Activated T-helper 2 cell treated with anti-CD3 and anti-CD28 coated beads, Interferon-gamma antibody, Interleukin-2, Interleukin-4, amounts not matched to agents 10 μg/mL and 5 μg/mL and 100 μg/mL, durations not matched to agents 14 hours and 24 hours and 36 hours (primary cell): ENCODE measurements at places on chromosomes 2 and 18. TPM values are rescaled to one million over a fixed set of nuclear protein-coding genes. Genes with fewer than 3 reads are reported as not detected.

GRCh38 chr2:13021470-13021957 is 304.8 kb downstream of the TRIB2 start:
- DNase-seq, result no peak

DNA sequence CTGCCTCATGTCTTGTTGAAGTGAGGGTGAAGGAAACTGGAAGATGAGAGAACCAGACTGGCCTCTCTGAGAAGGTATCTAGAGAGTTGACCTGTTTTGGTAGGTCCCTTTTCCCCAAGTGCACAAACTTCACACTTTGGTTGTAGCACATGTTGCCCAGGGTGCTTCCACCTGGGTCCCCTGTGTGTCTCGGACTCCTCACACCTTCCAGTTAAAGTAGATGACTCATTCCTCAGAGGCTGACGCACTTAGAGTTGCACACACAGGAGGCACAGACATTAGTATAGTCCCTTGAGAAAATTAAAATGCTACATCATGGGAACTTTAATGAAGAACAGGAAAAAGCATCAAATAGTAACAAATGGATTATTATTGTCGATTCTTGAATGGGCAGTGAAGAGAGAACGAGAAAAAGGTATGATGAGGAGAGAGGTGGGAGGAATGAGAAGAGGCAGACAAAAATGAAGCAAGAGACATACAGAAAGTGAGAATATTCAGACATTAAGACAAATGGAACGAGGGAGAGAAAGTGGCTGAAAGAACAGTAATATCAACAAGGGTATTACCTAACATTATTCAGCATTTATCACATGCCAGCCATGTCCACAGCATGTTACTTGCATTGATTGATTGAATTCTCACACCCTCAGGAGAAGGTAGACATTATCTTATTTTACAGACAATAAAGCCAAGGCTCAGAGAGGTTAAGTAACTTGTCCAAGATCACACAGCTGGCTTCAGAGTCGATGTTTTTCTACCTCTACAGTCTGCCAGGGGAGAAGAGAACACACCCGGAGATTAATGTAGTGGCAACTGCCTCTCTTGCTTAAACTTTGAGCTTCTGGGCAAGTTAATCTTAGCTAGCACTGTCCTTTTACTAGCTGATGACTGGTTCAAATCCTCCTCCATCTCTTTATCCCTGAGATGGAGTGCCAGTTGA is 68.6 kb downstream of the FHOD3 start:
- DNase-seq, result no peak

- DNase-seq, result no peak
Measured at GRCh38 chr2:124315221-124315880, 290.3 kb downstream of the CNTNAP5 start.

GRCh38 chr18:8503248-8503647 is 106.0 kb upstream of the RAB12 start:
- no peak for DNase-seq

DNA sequence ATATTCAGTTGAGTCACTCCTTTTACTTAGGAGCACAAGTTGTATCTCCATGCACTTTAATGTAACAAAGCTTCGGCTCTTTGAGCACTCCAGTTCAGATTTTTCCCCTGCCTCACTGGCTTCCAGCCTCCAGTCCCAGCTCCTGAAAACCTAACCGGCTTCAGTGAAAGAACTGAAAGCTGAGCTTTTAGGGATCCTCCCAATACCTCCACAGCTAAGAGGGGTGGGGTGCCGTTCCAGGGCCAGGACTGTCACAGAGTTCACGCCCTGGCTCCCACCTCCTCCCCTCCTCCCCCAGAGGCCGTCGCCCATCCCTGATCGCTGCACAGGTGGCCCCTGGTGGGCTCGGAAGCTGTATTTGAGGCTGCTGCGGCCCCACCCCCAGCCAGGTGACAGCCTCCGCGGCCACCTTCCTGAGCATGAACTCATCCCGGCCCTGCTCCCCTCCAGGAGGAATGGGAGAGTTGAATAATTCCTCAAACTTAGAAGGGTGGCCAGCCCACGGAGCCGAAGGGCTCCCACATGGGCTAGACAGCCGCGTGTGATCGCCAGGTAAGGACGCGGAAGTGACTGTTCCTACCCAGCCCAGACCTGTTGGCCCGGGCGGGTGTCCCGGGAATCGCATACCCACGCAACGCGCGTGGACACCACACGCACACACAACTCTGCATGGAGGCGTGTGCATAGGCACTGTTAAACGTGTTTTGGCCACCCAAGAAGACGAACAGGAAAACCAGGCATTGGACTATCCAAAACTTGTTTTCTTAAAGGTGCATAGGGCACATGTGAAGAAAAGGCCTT is 1.8 kb downstream of the MYO5B start:
- no peak for DNase-seq

GRCh38 chr18:22999647-23000046 is 66.5 kb downstream of the RBBP8 start:
- no peak for DNase-seq

- DNase-seq, result no peak
Measured at GRCh38 chr18:72700961-72701710, 157.0 kb upstream of the CBLN2 start.

GRCh38 chr2:193627187-193627926 is 1432.6 kb upstream of the TMEFF2 start:
- no peak for DNase-seq

GRCh38 chr2:71544919-71545571 is 91.7 kb downstream of the DYSF start:
- no peak for DNase-seq

GRCh38 chr2:1751767-1752725 is 7.7 kb upstream of the PXDN start:
- no peak for DNase-seq

- DNase-seq, result no peak
Measured at GRCh38 chr2:8138923-8139667, 542.8 kb upstream of the ID2 start.

DNA sequence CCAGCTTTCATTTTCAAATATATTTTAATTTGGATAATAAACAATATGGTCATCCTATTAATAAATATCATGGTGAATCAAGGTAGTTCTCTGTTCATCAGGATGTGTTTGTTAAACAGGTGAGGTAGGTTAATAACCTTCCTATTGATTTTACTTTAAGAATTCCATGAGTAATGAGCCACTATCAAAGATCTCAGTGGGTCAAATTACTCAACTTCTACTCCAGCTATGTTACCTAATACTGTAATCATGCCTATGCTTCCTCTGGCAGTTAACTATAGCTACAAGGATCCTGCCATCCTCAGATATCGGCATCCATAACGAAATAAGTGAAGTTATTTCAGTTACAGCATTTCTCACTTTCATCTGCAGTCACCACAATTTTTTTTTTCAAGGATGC is 289.6 kb upstream of the SLC8A1 start:
- DNase-seq, result no peak

- no peak for DNase-seq
Measured at GRCh38 chr18:79965119-79965902, 868 bp downstream of the HSBP1L1 start.

GRCh38 chr2:144225076-144225475 is 294.8 kb downstream of the ZEB2 start:
- no peak for DNase-seq

DNA sequence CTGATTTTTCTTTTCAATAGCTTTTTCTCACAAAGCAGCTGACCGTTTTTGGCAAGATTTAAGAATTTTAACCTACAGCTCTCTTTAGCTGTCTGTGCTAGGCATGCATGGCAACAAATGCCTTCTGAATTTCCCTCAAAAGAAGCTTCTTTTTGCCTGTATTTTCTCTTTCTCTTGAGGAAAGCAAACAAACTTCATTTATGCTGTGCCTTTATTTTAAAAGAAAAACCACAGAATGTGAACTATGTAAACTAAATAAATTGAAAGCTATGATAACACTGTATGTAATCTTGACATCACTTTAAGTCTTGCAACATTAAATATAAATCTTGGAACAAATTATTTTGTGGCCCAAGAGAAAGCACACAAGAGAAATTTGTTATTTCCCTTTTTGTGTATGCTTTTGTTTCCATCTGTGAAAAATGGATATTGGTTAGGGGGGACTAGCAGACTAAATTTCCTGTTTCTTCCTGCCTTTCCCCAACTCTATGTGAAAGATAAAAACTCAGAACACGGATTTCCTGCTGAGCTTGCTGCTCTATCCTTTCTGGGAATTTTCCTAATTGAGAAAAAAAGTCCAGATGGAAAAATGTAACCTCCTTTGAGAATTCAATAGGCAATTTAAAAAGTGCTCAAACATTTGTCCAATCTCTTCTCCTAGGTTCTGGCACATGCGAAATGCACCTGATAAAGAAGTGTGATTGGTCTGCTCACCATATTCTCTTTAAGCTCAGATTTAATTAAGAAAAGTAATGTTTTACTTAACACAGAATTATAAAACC is 20.9 kb upstream of the TFPI start:
- DNase-seq, result no peak

- DNase-seq, result no peak
Measured at GRCh38 chr2:240962300-240963064, 35.9 kb upstream of the SNED1 start.

DNA sequence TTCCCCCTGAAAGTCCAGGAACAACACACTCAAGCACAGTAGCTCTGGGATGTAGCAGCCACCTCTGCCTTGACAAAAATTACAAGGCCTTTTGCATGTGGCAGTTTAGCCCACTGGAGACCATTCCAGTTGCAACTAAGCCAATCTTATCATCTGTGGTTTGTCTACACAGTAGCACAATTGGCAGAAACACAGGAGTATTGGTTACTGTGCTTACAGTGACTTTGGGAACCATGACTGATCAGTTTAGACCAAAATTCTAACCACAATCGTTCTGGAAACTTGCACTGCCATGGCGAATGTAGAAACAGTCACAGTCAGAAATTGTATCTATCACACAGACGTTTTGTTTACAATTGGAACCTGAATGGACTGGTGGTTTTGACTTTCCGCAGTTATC is 403.7 kb upstream of the MEIS1 start:
- no peak for DNase-seq

DNA sequence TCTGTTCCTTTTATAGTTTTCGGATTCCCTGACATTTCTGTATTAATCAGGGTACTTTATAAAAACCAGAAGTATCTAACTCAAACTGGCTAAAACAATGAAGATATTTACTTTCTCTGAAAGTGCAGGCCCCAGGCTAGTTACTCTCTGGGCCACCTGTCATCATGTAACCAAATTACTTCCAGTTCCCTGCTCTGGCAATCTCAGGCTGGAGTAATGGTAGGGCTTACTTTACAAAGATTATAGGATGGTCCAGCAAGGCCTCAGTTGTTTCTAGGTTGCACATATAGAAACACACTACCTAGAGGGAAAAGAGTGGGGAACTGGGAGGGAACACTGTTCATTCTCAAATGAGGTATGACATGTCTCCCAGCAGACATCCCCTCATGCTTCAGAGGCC is 74.8 kb downstream of the CHST9 start:
- no peak for DNase-seq

GRCh38 chr2:36355151-36355889 is at the start of gene CRIM1:
Gene CRIM1 (plus strand): TSS chr2:36355778. CDS start chr2:36356293, 515 bp downstream.
- peak; percentile 39 for DNase-seq

DNA sequence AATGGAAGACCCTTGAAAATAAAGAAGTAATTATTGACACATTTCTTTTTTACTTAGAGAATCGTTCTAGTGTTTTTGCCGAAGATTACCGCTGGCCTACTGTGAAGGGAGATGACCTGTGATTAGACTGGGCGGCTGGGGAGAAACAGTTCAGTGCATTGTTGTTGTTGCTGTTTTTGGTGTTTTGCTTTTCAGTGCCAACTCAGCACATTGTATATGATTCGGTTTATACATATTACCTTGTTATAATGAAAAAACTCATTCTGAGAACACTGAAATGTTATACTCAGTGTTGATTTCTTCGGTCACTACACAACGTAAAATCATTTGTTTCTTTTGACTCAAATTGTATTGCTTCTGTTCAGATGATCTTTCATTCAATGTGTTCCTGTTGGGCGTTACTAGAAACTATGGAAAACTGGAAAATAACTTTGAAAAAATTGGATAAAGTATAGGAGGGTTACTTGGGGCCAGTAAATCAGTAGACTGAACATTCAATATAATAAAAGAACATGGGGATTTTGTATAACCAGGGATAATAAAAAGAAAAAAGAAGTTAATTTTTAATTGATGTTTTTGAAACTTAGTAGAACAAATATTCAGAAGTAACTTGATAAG is 3.3 kb downstream of the PMAIP1 start:
- no peak for DNase-seq

DNA sequence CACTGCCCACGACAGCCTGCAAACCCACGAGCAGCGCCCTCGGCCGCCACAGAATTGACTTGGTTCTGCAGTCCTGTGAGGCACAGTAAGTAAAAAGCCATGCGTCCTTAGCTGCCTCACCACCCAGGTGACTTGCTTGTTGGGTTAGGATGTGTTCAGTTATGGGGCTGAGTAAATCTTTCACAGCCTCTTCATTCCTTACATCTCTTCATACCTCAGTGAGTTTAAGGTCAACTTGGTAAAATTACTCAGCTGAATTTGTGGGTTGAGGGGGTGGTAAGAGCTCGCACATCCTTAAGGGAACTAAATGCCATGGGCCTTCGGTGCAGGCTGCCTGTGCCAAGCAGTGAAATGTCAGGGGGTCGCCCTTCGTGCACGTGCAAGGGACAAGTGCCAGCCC is 165.2 kb upstream of the ALKAL2 start:
- DNase-seq, result no peak

DNA sequence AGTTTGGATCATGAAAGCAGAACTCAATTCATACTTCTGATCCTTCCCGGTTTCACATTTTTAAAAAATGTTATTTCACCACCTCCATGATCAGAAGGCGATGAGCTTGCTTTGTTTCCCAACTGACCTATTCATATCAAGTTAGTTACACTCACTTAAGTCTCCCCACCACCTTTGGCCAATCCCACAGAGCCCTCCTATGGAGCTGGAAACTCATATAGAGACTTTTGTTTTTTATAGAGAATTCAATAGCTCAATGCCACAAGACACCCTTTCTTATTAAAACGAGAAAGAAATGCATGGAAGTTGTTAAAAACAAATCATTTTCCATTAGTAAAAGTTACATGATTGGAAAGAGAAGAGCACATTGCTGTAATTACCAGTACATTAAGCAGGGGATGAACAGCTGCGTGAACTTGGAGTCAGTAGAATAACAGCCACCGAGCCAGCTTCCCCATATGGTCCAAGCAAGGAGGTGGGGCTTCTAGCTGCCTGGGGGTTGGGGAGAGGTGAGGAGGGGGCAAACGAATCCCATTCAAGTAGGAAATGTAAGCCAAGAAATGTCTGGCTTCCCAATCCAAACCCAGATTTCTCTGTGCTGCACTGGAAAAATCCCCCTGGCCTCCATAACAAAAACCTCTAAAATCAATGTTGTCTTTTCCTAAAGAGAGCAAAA is 614.5 kb downstream of the IRS1 start:
- DNase-seq, result no peak

- DNase-seq, result no peak
Measured at GRCh38 chr18:5197032-5197434, at the start of gene AKAIN1. Gene AKAIN1 (minus strand): TSS chr18:5197257. CDS start chr18:5197053, 204 bp downstream.

- DNase-seq, result no peak
Measured at GRCh38 chr18:70998490-70998889, 709.6 kb downstream of the SOCS6 start.

Gene NR4A2
- total RNA-seq, result 22.1 and 24.0 TPM in 2 replicates

Gene MYCN
- total RNA-seq, result not detected in 2 replicates

Gene FZD7
- total RNA-seq, result 1.1 and 1.4 TPM in 2 replicates

Gene GPR17
- total RNA-seq, result not detected in 2 replicates

Gene ARHGEF4
- 0.11 and 0.30 TPM in 2 replicates for total RNA-seq

Gene KLF7
- 16.6 and 19.3 TPM in 2 replicates for total RNA-seq

Gene RNU2-63P
- 19.7 and 21.6 TPM in 2 replicates for total RNA-seq

Gene ALLC
- total RNA-seq, result not detected in 2 replicates

Gene ARMC9
- 2.5 and 3.3 TPM in 2 replicates for total RNA-seq

Gene SIX3
- 0.25 and 0.34 TPM in 2 replicates for total RNA-seq

Gene UGT1A4
- total RNA-seq, result not detected in 2 replicates

Gene PROKR1
- total RNA-seq, result not detected in 2 replicates

Gene NFU1
- total RNA-seq, result 54.3 and 57.9 TPM in 2 replicates

Gene E2F6
- total RNA-seq, result 16.8 and 18.2 TPM in 2 replicates

Gene CIAO1
- total RNA-seq, result 93.9 and 94.7 TPM in 2 replicates

Gene RAX
- total RNA-seq, result 0.32 TPM in 1 of 2 replicates, not detected in the other
